Activated T-cell treated with anti-CD3 and anti-CD28 coated beads for 4 hours (primary cell): ENCODE measurements at places on chromosomes 3 and 15.

DNA sequence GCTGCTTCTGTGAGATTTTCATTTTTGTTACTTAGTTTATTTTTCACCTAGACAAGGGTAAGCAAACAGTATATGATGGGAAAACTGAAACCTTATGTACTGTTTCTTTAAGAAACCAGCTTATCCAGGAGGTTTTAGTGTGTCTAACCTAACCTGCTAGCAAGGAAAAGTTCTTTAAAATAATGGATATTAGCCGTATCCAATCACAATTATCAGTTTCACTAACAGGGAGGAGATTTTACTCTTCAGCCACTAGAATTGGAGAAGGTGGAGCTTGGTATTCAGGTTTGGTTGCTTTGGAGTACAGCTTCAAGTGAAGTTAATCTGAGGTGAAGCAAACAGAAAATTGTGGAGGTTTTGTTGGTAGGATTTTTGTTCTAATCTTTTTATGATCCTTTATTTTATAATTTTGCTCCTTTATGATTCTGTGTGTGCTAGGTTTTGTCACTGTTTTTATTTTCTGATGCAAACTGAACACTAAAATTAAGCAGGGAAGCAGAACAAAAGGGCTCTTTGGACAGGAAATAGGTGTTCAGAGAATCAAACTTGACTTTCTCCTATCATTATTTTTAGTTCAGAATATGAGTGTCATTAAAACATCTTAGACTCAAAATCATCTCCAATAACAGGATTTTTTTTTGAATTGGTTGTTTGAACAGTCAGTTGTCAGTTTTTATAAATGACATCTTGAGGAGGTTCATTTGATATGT is 13.0 kb downstream of the ZFAND6 start:
- DNase-seq = no peak

GRCh38 chr3:36317915-36318314 is 62.4 kb upstream of the STAC start:
- no peak for DNase-seq

DNA sequence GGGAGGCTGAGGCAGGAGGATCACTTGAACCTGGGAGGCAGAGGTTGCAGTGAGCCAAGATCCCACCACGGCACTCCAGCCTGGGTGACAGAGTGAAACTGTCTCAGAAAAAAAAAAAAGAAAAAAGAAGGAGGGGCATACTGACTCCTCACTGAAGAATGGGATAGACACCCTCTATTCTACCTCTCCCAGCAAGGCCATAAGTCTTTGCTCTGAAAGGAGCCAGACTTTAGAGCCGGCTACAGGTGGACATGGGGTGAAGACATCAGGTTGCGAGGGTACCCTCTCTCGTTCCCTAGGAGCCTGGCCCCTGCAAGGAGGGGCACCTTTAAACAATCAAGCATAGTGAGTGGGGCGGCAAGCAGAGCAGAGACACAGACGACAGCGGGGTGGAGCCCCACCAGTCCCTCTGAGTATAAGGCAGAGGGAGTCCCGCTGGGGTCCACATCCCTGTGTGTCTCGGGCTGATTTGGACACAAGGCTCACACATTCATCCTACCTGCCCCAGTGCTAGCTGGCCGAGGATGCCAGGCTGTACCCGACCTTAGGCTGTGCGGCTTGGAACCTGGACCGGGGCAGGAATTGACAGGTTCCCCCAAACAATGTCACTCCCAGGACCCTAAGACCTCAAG is 1.1 kb downstream of the GRAMD2A start:
- DNase-seq = no peak

DNA sequence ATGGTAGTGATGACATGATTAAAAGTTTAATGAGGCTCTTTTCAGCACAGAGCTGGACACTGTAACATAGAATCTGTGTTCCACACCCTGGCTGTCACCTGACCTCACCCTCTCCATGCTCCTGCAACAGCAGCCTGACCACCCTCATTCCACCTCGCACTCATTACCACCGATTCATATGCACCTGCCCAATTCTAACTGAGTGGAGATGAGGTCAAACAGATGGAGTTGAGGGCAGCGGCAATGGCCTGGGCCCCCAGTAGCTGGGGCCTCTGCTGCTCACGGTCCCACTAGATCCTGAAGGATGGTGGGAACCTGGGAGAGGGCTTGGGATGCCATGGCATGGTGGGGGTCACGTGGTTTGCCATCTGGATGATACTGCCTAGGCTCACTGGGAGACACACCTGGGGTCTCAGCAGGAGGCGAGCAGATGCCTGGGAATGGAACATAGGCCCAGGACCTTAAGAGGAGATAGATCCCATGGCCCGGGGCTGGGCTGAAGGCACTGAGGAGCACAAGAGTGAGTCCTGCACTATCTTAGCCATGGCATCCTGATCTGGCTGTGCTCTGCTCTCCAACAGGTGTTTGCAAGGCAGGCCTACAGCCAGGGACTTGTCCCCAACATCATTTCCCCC is 1.3 kb downstream of the SCN5A start:
- DNase-seq = no peak
